ENCODE measurements at places on chromosomes 16 and 17.

GRCh38 chr16:59635674-59636073, 901.6 kb upstream of the GOT2 start:
- DNase-seq, result no peak

DNA sequence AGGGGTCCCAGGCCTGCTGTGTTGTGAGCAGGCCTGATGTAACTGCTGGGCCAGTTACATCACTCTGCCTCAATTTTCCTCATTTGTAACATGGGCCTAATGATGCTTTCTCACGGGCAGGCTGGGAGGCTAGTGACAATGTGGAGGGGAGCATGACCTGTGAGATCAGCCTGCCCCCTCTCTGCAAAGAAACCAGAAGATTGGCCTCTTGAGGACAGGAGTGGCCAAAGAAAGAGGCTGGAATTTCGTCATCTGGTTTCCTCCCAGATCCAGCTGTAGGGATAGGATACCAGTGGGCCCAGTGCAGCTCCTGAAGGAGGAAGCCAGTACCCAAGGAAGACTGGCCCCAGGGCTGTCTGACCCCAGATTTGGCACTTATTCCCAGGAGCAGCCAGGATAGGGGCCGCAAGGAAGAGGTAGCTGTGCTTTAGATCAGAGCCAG, 615 bp upstream of the SREBF1 start:
- DNase-seq, result no peak

DNA sequence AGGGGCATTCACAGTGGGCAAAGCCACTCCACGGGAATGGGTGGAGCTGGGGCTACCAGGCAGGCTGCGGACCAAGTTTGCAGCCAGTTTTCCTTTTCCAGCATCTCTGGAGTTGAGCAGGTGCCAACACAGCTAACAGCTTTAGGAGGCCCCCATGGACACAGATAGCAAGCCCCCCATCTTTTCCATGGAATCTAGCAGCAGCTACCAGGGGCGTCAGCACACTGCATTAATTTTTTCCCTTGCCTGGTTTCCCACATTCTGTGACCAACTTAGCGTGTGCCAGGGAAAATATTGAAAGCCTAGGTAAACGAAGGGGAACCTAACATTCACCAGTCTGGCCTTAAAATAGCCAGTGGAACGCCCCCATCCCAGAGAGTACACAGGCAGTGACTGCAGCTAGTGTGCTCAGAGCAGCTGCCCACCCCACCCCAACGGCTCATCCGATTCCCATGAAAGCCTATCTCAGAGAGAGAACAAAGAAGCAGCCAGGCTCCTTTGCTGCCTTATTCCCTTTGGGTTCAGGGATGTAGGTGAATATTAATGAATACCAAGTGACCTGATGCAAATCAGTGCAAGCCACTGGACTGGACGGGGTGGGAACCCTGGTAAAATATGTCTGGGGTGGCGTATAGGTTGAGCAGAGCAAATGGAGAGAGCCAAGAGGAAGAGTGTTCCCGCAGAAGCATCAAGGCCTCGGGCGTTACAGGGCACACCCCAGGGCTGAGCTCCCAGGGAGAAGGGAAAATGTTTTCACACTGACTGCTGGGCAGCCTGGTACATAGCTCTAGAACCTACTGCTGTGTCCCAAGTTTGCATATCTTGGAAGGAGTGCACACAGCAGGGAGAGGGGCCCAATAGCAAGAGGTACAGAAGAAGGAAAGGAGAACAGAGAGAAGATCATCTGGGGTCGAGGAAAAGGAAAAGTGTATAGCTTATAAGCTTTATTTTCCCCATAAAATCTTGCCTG, 73.9 kb upstream of the SOX9 start:
- DNase-seq, result no peak

DNA sequence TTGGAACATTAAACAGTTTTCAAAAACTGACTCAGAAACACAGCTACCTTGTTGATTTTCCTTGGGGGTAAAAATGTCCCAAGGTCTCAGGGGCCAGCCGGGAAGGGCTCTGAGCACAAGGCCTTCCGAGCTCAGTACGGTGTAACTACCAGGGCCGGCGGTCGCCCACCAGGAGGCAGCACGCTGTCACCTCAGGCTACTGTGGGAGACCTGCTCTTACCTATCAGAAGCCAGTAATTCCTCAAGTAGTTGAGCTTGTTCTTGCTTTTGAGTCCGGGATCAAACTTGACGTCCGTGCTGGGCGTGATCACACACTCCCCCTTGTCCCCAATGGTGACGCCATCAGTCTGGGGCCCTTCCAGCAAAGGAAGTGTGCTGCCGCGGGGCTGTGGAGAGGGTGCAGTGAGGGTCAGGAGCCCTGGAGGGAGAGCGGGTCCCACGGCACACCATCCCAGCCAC, 43.4 kb upstream of the ICAM2 start:
- peak; percentile 53 for DNase-seq

DNA sequence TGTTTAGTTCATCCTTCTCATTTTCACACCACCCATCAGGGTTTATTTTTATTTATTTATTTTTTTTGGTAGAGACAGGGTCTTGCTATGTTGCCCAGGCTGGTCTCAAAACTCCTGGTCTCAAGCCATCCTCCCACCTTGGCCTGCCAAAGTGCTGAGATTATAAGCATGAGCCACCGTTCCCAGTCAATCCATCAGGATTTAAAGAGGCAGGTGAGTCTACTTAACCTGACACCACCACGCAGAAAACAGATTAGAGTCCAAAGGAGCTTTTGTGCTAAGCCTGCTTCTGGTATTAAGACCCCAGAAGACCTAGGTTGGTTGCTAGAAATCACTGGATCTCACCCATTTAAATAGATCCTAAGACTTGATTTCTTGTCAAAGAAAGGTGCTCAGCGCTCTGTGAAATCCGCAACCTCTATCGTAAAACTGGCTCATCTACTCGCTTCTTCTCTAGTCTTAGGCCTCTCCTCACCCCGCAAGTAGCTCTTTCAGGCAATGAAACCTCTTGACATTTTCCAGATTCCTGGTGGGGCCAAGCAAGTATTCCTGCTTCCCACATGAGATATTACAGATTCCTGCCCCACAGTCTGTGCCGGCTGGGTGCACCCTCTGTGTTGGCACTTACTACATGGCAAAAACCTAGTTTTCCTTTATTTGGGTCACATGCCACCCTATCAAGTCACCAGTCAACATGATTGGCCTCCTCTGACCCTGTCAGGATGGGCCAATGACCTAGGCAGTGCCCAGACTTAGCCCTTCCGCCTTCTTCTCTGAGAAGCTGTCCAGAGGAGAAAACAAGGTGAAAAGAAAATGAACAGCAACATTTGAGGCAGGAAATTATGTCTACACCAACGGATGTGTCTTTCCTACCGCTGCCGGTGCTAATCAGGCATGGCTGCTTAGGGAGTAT, 9.0 kb downstream of the PITPNA start:
- DNase-seq, result no peak

GRCh38 chr16:25796239-25796638, 104.5 kb downstream of the HS3ST4 start:
- no peak for DNase-seq

DNA sequence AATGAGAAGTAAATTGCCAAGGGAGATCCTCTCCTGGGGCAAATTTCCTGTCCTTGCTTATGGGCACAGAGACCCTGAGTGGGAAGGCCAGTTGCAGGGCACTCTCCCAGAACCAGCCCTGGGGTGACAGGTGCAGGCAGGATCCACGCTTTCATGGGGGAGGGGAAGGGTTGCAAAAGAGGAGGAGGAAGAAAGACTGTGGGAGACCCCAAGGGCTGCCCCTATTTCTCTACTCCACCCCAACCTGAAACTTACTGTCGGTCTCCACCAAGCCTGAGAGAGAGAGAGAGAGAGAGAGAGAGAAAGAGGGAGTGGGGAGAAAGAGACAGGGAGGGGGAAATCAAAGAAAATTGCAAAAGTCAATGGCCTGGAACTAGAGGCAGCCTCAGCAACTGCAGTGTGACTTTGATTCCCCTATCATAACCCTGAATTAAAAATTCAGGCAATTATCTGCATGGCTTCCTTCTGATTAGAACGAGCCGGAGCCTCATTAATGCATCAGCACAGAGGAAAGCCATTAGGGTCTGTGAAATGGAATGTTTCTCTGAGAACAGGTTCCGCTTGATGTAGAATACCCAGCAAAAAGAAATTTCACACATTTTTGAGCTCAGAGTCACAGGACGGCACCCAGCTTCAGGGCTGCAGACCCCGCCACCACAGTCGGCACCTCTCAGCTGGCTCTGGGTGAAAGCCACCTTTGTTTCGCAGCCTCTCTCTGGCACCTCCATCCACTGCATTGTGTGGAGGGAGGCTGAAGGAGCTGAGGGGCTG, 45.1 kb upstream of the HNF1B start:
- no peak for DNase-seq

DNA sequence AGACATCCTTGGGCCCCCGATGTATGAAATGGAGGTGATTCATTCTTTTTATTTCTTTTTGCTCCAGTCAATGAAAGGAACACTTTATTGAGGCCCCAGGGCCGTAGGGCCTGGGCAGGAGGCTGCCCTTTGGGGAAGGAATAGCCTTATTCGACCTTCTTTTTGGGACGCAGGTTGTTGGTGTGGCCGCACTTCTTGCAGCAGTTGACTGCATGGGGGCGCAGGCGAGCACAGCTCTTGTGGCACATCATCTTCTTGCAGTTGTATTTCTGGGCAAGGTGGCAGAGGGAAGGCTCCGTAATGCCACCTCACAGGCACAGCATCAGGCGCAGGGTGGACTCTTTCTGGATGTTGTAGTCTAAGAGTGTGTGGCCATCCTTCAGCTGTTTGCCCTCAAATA, 50.9 kb downstream of the SIAH1 start:
- DNase-seq, result no peak

DNA sequence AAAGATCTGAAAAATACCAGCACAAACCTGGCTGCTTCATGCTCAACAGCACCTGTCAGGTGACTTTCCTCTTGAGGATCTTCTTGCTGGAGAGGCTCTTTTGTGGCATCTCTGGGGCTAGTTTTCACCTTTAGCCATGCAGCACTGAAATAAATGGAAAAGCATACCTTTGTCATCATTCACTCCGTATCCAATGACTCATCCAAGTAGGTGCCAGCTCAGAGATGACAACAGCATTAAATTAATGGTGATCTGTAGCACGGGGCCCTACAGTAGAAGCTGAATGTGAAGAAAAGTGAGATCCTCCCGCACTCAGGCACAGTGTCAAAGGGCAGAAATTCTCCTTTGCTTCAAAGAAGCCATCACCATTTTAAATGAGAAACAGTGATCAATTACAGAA, 32.2 kb downstream of the KIAA0753 start:
- no peak for DNase-seq

DNA sequence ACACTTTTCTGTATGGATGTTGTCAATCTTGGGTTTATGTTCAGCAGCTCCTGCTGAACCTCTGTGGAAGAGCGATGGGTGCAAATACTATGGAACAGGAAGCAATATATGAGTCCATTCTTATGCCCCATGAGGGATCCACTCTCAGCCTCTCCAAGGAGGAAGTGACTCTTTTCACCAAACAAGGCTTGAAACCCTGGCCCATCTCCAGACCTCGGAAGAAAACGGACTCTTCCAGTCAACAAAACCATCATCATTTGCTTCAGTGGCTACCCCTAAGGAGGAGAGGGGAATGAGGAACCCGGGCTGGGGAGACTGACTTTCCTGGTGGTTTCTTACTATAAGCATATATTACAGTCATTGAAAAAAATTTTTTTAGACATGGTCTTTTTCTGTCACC, 206.2 kb downstream of the AXIN2 start:
- DNase-seq, result no peak

DNA sequence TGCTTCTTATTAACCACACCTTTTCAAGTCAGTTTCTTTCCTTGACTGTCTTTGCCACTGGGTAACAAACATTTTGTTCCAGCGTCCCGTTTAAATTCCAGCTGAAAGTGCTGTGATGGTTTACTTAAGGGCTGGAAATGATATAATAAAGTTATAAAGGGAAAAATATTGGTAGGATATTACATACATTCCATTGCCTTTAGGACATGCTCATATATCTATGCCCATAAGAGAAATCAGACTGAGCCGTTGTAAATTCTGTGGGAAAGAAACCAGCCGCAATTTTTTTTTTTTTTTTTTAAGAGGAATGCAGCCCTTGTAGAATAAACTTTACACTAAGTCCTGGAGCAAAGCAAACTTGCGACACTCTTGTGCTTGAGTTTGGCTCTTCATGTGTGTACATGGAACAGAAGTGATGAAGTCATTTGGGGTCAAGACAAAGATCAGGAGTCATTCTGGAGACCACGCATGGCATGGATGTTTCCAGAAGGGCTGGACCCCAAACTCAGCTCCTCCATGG, 210.9 kb downstream of the XYLT1 start:
- DNase-seq, result no peak

GRCh38 chr16:65975049-65975708, 391.3 kb upstream of the CDH5 start:
- no peak for DNase-seq

GRCh38 chr16:84055366-84055765, 12.8 kb upstream of the SLC38A8 start:
- no peak for DNase-seq

GRCh38 chr16:79754501-79754900, 154.0 kb upstream of the MAF start:
- DNase-seq, result no peak

GRCh38 chr16:23509441-23509754, 896 bp downstream of the GGA2 start:
- DNase-seq, result no peak

- DNase-seq, result no peak
These were observed 89.9 kb downstream of the IRF8 start for GRCh38 chr16:85988723-85989313.

All from T-helper 9 cell (primary cell).